ENCODE measurements at places on chromosomes 6 and 20. TPM values are rescaled to one million over a fixed set of nuclear protein-coding genes. Genes with fewer than 3 reads are reported as not detected.

The SEL1L2 gene
- not detected for total RNA-seq

The SLC17A3 gene
- total RNA-seq = 1.4 TPM

The OSTM1 gene
- total RNA-seq = 18.7 TPM

The C6orf58 gene
- 0.14 TPM for total RNA-seq

The XKR7 gene
- total RNA-seq = not detected

The RAET1L gene
- total RNA-seq = 0.25 TPM

The HLA-DRA gene
- total RNA-seq = not detected

The ZNF311 gene
- total RNA-seq = 0.37 TPM

The SCRT2 gene
- total RNA-seq = not detected

The IL22RA2 gene
- total RNA-seq = not detected

The BMP5 gene
- 0.07 TPM for total RNA-seq

The MEI4 gene
- total RNA-seq = not detected

The SLC32A1 gene
- total RNA-seq = not detected

The SLC35D3 gene
- 0.07 TPM for total RNA-seq
